Activated CD8-positive, alpha-beta memory T cell treated with anti-CD3 and anti-CD28 coated beads for 1 hour (primary cell): ENCODE measurements at places on chromosomes 6 and 20.

- DNase-seq, result no peak
Measured at GRCh38 chr20:46635514-46636136, 15.6 kb downstream of the SLC13A3 start.

DNA sequence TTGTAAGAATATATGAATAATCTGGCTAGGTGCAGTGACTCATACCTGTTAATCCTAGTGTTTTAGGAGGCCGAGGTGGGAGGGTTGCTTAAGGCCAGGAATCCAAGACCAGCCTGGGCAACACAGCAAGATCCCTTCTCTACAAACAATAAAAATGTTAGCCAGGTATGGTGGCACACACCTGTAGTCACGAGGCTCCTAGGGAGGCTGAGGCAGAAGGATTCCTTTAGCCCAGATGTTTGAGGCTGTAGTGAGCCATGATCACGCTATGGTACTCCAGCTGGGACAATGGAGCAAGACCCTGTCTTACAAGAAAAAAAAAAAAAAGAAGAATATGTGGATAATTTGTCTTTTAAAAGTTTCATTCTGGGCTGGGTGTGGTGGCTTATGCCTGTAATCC is 75.4 kb downstream of the SH3BGRL2 start:
- DNase-seq, result no peak

- DNase-seq, result no peak
Measured at GRCh38 chr6:114862819-114863218, 520.0 kb upstream of the HS3ST5 start.

DNA sequence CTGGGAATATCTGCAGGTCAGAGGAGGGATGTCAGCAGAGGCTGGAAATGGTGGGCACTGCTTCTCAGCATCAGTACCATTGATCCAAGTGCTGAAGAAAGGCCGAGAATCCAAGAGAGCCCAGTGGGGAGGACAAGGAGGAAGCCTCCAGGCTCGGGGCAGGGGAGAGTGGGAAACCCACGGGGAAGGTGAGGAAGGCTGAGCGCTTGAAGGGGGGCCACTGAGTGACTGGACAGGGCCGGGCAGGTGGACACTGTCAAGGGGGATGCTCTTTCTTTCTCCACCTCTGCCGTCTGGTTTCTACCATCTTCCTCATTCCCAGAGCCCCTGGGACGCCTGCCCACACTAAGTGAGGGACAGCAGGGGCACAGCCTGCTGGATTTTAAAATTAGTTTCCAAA is 335.0 kb downstream of the CDH4 start:
- no peak for DNase-seq

GRCh38 chr6:125183391-125183790 is 29.8 kb downstream of the TPD52L1 start:
- DNase-seq, result no peak

DNA sequence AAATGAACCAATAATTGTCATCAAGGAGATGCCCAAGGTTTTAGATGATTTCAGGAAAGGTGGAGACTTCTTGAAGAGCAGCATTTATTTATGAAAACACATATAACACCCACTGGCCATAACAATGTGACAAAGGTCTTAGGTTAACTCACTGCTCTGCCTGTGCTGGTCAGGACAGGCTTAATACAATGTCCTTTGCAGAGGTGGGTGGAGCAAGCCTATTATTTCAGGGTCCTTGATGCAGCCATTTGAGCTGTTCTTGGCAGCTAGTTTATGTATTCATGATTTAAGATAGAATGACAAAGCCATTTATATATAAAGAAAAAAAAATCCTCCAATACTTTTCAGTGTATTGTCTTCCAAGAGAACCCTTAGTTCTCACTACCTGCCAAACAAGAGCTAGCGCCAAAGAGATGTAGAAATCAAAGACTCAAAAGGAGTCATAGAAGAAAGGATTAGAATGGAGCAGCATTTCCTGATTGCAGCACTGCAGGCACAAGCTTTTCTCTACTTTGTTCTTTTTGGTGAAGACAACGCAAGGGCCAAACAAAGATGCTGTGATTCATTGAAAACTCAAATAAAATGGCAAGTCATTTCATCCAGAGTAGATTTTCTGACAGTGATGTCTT is 124.3 kb upstream of the TSHZ2 start:
- DNase-seq, result no peak

GRCh38 chr6:119479860-119480655 is 130.5 kb upstream of the MAN1A1 start:
- DNase-seq, result no peak

GRCh38 chr20:25421102-25421501 is 13.6 kb downstream of the GINS1 start:
- DNase-seq, result no peak

DNA sequence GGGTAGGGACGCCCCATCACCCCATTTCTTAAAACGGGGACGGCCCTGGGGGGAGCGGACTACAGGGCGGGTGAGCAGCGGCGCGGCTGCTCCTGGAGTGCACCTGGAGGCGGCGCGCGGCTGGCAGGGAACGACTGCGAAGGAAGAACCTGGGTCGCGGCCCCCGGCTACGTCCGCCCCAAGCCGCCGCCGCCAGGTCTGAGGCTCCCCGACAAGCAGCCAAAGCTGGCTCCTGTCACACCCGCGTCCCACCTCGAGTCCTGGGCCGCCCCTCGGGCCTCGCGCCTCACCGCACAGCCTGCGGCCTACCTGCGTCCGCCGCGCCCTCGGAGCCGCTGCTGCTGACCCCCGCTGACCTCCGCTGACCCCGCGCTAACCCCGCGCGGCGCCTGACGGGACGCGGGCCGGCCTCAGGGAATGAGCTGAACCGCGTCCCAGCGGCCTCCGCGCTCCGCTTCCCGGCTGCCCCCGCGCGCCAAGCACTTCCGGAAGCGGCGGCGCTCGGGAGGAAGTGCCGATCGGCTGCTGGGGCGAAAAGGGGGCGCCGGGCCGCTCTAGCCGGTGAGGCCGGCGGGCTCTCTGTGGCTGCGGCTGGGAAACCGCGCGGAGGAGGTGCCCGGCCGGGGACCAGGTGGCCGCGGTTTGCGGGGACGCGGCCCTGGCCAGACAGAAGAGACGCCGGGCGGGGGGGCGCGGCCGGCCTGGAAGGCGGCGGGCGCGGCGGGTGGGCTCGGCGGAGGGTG is at the start of the genes ARFRP1 and ZGPAT:
Gene ARFRP1, minus strand, starts transcription at position 419 of the 743 bp plus-strand sequence. CDS start 885 bp downstream, outside the sequence.
Gene ZGPAT, plus strand, starts transcription at position 482 of the 743 bp plus-strand sequence. CDS start 542 bp downstream, outside the sequence.
- peak; percentile 81 for DNase-seq

DNA sequence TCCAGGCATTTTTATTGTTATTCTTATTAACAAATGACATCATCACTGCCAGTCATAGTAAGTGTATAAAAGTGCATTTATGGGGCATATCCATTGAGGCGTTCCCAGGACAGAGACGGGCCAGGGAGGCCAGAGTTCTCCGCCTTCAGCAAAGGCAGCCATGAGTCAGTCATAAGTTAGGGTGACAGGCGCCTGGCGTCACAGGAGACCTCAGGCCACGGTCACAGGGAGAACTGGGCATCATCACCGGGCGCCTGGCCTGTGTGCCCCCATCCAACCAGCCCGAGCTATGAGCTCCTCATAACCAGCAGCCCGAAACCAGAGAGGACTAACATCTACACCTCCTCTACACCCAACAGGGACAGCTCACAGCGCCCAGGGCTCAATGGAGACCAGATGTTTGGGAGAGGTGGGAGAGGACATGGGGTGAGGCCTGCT is 259.2 kb downstream of the DLL1 start:
- no peak for DNase-seq

GRCh38 chr6:109458774-109459531 is 3.4 kb upstream of the MICAL1 start:
- no peak for DNase-seq

DNA sequence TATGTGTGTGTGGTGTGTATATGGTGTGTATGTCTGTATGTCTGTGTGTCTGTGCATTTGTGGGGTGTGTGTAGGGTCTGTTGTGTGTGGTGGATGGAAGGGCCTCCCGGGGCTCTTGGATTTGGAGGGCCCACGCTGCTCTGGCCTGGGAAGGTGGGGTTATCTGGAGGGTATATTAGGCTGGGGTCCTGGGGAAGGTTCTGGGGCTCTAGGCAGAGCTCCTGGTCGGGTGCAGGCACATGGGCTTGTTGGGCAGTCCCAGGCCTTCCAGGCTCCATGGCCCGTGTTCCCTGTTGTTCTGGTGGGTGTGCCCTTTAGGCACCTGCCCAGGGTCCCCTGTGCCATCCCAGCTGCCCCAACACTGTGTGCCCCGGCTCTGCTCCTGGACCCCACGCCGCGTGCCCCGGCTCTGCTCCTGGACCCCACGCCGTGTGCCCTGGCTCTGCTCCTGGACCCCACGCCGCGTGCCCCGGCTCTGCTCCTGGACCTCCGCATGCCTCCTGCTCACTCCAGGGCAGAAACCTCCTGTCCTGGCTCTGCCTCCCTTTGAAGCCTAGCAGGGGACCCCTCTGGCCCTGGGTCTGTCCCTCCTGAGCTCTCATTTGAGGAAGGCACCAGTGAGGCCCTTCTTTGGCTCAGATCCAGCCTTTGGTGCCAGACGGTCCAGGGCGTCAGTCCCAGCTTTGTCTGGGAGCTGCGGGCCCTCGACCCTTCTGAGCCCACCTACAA is 10.2 kb upstream of the MYT1 start:
- no peak for DNase-seq

- DNase-seq, result no peak
Measured at GRCh38 chr20:46512943-46513844, at the start of gene ZNF334. ZNF334 (minus strand) TSS chr20:46513559; CDS start chr20:46512102, 1,457 bp downstream.

GRCh38 chr6:109892451-109893435 is 85.4 kb upstream of the GPR6 start:
- DNase-seq, result no peak

- no peak for DNase-seq
Measured at GRCh38 chr6:25058441-25058840, 122.7 kb upstream of the RIPOR2 start.
